ENCODE measurements at places on chromosomes 16 and 17. TPM values are rescaled to one million over a fixed set of nuclear protein-coding genes. Genes with fewer than 3 reads are reported as not detected.

DNA sequence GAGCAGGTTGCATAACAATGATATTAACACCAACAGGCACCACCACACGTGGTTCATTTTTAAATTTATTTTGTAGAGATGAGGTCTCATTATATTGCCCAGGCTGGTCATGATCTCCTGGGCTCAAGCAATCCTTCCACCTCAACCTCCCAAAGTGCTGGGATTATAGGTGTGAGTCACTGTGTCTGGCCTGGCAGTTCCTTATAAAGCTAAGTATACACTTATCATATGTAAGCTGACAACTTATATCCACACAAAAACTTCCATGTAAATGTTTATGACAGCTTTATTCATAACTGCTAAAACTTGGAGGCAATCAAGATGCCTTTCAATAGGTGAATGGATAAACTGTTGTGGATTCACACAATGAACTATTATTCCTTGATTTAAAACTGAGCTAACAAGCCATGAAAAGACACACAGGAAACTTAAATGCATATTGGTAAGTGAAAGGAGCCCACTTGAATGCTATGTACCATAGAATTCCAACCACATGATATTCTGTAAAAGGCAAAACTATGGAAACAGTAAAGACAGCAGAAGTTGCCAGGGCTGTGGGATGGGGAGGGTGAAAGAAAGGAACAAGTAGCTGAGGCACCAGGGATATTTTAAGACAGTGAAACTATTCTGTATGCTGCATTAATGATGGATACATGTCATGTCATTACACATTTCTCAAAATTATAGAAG lies 156.5 kb upstream of the KCNJ18 start:
- DNase-seq = no peak

- no peak for DNase-seq
Observed at GRCh38 chr17:32719689-32720088, 157.2 kb downstream of the MYO1D start.

GRCh38 chr17:40059729-40060475 lies 2.9 kb upstream of the THRA start:
- no peak for DNase-seq

GRCh38 chr17:12118617-12119016 lies 97.9 kb downstream of the MAP2K4 start:
- DNase-seq = no peak

DNA sequence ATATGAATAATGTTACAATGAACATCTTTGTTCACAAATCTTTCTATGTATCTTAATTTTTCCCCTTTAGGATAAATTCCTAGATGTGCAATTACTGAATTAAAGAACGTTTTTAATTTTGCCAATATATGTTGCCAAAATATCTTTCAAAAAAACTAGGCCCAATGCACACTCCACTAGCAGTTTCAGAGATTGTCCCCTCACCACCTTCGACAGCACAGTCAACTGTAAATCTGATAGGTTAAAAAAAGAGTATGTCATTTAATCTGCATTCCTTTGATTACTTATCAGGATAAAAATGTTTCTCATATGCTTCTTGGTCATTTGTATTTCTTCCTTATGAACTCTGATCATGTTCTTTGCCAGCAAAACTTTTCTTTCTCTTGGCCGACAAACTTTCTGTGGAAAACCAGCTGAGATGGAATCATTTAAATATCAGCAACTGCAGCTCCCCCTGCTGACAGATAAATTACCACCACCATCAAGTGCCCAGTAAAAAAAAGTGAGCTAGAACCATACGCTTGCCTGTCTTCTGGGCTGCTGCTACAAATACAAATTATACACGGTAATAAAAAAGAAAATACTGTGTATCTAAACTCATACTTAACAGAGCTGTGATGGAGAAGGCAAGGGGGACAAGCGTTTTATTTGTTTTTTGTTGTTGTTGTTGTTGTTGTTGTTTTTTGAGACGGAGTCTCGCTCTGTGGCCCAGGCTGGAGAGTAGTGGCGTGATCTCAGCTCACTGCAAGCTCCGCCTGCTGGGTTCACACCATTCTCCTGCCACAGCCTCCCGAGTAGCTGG lies 19.6 kb upstream of the KANSL1 start:
- peak; percentile 46 for DNase-seq

DNA sequence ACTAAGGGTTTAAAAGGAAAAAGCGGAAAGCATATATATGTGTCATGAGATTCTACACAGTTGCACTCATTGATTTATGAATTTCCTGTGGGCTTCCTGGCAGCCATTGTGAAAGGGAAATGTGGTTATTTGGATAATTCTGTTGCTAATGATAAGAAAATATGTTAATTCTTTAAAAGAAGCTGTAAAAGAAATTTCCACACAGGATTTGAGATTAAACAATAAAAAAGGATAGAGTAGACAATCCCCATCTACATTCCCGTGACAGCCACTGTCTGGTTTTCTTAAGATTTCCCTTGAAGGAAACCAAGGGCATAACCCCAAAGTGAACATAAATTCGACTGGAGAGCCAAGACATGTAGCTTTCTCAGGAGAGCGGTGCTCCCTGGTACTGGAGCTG lies 397.5 kb downstream of the CPPED1 start:
- no peak for DNase-seq

GRCh38 chr16:49292413-49292812 lies 10.8 kb upstream of the CBLN1 start:
- DNase-seq = no peak

DNA sequence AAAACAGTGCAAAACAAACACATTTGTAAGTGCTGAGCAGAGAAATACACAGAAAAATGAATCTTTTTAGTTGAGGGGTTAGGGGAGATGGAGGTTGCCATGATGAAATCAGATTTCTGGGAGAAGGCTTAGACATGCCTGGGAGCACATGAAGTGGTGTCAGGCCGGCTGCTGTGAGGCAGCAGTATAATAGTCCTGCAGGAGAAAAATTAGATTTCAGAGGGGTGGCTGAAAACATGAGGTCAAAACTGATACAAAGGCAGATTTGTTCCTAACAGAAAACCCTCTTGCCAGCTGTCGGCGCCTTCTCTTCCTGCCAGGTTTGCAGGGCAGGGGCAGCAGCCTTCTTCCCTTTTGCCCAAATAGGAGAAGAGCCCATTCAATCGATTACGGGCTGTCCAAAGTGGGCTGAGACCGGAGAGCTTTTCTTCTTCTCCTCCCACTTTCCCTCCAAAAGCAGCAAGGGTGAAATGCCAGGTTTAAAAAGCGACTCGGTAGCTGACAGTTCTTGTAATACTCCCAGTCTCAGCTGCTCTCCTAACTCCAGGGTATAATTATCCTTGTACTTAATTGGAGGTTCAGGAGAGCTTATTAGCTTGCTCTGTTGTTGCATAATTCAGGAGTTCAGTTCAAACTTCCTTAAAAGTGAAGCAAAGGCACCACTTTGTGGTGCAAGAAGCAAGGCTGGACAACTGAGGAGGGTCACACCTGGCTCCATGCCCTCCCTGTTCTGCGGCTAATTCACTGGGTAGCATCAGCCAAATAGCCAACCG lies 80.0 kb downstream of the PCTP start:
- no peak for DNase-seq

DNA sequence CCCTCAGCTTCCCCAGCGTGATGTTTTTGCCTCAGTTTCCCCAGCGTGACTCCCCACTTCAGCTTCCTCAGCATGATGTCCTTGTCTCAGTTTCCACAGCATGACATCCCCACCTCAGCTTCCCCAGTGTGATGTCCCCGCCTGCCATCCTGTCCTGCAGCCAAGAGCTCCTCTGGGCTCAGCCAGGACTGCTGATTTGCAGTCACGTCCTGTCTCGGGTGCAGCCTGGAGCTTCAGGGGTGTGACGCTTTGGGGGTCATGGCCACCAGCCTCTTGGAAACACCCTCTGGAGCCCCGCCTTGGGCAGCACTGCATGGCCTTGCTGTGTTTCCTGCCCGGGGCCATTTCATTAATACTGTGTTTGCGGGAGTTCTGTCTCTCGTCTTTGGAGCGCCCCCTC lies 16.5 kb upstream of the NUDT16L1 start:
- no peak for DNase-seq

DNA sequence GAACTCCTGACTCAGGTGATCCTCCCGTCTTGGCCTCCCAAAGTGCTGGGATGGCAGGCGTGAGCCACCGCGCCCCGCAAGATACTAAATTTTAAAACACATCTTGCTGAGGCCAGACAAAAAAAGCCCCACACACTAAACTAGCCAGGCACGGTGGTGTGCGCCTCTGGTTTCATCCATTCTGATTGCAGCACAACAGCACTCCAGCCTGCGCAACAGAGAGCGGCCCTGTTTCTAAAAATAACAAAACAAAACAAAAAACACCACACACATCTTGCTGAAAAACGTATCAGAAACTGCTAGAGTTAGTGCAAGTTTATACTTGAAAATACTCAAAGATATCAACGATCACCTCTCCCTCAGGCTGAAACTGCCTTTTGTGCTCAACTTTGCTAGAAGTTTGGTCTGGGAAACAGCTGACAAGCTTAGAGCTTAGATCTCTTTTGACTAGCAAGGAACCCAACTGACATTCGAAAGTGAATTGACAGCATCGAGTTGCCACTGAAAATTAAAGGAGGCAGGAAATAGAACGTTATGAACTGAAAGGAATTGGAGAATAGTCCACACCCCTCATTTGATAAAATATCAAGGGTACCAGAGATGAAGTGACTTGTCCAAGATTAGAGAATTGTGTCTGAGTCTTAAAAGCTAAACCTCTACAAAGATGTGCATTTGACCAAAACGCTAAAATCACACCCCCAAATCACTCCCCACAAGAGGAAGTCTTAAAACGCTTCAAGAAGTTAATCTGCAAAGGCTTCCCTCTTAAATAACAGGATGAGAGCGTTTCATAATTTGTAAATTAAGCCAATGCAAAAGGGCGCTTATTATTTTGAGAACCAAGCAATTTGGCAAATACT lies 908 bp downstream of the COG4 start:
- no peak for DNase-seq

DNA sequence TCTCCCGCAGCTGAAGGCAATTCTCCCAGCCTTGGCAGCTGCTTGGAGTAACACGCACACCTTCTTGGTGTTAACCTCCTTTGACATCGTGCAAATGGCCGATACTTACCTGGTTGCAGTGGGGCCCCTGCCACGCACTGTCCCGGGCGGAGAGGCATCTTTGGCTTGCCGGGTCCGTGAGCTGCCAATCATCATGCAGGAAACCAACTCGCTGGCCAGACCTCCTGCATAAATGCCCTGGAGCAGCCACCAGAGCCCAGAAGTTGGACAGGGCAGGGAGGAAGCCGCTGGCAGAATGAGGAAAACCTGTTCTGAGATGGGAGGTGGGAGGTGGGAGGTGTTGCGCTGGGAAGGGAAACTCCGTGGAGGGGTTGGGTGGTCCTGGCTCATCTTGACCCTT lies 41.7 kb upstream of the CREBBP start:
- no peak for DNase-seq

DNA sequence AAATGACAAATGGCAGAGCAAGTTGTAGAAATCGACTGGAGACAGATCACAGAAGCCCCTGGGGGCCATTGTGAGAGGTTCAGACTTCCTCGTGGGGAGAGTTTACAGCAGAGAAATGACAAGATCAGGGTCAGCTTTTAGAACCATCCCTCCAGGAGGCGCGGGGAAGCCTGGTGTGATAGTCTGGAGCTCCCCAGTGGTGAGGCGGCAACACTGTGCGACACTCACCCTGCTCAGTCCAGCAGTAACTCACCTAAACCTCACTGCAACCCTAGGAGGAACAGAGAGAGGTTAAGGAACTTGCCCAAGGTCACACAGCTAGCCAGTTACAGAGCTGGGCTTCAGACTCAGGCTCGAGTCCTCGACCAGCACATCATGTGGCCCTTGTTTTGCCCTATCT lies 123.4 kb upstream of the IRX3 start:
- no peak for DNase-seq

The MEIOC gene
- total RNA-seq = not detected

The SLC6A4 gene
- 2.9 TPM for total RNA-seq

The ATAD5 gene
- 1.3 TPM for total RNA-seq

The KRT28 gene
- not detected for total RNA-seq

The LGALS9B gene
- not detected for total RNA-seq

The ACSM5 gene
- 10.5 TPM for total RNA-seq

The CDK12 gene
- total RNA-seq = 41.7 TPM

The CTRB2 gene
- 11.1 TPM for total RNA-seq

The SLFN14 gene
- not detected for total RNA-seq

The PLLP gene
- total RNA-seq = 162 TPM

The E2F4 gene
- 88.7 TPM for total RNA-seq

The GDPD3 gene
- 2.8 TPM for total RNA-seq

The PIRT gene
- total RNA-seq = not detected

The PRDM7 gene
- total RNA-seq = not detected

The SLC39A11 gene
- 39.6 TPM for total RNA-seq

The MYH1 gene
- not detected for total RNA-seq

The MAF gene
- 160 TPM for total RNA-seq

All from tibial nerve (tissue), 4 donors.